ENCODE measurements at places on chromosomes 1 and 21.

- no peak for DNase-seq
Observed at GRCh38 chr1:94675373-94675772, 133.8 kb upstream of the F3 start.

GRCh38 chr1:178382372-178382771, 114.4 kb downstream of the CLEC20A start:
- DNase-seq: no peak

DNA sequence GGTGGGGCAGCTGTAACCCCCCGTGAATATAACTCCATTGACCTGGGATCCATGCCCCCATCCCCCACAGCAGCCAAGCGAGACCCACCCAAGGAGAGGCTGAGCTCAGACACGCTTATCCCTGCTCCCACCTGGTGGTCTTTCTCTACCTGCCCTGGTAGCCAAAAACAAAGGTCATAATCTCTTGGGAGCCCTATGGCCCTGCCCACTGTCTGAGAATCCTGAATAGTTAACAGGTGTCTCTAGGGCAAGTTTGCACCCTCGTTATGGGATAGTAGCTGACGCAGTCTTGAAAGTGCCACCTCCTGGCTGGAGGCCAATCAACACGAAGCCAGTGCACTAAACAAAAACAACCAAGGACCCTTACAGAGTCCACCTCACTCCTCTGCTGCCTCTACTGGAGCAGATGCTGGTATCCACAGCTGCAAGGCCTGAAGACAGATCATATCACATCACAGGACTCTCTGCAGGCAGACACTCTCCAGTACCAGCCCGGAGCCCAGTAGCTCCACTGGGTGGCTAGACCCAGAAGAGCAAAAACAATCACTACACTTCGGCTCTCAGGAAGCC, 134.3 kb upstream of the C1orf174 start:
- no peak for DNase-seq

GRCh38 chr1:31781756-31782371, 17.7 kb upstream of the ADGRB2 start:
- no peak for DNase-seq

DNA sequence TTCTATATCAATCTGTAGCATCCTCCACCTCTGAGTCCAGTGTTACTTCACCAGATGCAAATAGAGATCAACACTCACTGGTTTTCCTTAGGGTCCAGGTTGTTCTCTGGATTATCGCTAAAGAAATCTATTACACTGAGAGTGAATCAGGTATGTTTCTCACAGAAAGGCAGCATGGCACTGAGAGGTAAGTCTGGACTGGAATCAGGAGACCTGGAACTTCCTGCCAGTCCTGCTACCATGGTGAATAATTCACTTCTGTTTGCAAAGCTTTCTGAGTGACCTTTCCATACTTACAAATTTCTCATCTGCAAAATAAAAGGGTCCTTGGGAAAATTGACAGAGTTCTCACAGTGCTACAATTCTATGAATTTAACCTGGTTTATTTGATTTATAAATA, 1583.3 kb downstream of the MRPL39 start:
- no peak for DNase-seq

GRCh38 chr1:96538111-96538641, 183.4 kb upstream of the PTBP2 start:
- DNase-seq: no peak

- DNase-seq: no peak
Observed at GRCh38 chr1:232166942-232167341, 463.0 kb downstream of the SIPA1L2 start.

- no peak for DNase-seq
Observed at GRCh38 chr1:97925151-97925550, 4.3 kb upstream of the DPYD start.

GRCh38 chr1:165296205-165296604, 60.3 kb downstream of the LMX1A start:
- DNase-seq: no peak

DNA sequence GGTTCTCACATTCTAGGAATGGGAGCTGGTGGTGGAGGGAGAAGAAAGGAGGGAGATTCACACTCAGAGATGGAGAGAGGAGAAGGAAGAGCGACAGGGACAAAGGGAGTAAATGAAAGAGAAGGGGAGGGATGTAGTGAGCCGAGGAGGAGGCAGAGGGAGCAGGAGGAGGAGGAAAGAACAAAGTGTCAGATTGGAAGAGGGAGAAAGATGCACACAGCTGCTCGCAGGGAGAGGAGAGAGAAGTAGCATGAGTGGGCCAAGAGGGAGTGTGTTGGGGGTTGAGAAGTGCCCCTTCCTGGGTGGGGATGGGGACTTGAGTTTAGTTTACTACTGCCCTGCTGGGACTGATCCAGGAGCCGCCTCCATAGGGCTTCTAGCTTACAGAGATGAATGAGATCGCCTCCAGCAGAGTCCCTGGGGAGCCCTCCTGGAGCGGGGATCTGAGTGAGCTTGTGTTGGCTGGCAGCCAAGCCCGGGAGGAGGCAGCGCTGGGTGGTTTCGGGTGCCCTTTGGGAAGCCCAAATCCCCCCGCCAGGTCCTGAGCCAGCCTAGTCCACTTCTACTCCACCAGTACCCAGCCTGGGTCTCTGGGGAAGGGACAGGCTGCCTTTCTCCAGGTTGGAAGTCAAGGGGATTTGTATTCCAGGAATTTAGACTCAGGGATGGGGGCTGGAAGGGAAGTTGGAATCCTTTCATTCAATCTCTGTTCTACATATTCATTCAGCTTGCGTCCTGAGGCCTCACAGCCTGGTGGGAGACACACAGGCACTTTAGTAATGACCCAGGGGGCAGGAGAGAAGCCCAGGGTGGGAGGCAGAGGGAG, 20.9 kb downstream of the PTPRU start:
- no peak for DNase-seq

DNA sequence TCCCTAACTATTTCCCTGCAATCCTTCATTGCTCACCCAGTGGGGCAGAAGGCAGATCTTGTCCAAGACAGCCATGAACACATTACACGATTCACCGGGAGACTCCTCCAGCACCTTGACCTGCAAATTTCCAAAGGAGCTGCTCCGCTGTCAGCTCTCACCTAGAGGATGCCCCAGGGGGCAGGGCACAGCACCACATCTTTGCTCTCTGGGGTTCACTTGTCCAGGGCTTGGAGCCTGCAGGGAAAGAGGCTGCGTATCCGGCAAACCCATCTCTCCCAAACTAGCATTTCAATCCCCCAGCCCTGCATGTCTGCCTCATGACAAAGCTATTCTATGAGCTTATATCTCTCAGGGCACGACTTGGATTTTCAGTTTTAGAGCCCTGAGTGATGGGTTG, 35.1 kb upstream of the OLIG2 start:
- DNase-seq: no peak
